ENCODE measurements at places on chromosomes 6 and 20.

DNA sequence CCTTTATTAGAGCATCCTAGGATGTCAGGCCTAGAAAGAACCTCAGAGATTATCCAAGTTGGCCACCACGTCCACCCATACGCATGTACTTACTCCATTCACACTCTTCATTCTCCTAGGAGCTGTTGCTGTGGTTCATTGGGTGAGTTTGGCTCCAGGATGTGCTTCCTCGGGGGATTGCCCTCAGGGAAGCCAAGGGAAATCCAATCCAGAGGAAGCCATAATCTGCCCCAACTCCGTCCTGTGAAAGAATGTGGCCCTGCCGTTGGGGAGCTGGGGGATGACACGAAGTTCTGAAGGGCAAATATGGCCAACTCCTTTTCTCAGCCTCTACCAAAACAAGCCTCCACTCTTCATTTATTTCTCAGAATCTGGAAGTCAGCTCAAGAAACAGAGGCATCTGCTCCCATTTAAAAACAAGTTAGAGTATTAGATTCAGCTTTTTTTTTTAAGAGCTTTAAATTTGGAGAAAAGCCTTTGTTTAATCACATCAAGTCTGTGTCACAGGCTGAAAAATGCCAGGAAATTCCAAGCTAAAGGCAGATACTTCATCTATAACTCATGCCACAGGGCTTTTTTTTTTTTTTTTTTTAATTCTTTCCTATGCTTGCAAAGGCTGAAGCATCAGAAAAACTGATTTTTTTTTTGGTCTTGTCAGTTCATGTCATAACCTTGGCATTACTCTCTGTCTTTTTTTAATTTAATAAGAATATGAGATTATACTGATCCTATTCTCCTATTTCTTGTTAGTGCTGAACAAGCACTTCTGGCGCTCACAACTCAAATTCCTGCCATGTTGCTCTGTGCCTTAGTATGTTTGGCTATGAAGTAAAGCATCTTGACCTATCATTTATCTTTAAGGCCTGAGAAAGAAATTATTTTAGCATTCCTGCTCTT is 480.9 kb upstream of the MARCKS start:
- no peak for DNase-seq

DNA sequence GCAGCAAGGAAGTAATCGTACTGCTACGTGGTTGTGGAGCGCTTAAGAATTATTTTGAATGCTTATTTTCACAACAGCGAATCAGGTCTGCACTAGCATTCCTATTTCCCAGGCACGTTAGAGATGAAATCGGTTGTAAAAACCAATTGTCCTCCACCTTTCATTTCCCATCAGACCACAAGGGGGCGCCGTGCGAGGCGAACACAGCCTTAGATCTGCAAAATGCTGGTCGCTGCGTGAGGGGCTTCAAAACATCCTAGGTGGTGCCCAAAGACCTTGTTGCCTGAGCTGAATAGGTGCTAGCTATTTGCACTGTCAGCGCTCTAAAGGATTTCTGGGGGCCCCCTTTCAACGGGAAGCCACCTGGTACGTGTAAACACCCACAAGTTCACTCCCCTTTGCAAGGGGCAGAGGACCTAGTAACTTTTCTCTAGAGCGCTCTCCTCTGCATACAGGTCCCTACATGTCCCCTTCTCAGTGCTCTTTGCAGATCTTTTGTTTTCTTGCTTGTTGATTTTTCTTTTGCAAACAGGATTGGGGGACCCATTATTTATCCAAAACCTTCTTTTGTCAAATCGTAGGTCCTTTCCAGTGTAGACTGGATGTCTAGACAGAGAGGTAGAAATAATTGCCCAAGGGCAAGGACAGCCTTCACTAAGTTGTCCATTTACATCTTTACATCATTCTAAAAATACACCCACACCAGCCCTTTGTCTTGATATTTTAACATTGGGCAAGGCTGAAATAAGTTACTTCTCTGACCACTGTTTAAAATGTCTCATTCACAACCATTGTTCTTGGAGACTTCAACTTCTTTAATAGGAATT is 59.8 kb downstream of the NEDD9 start:
- peak; percentile 86 for DNase-seq

DNA sequence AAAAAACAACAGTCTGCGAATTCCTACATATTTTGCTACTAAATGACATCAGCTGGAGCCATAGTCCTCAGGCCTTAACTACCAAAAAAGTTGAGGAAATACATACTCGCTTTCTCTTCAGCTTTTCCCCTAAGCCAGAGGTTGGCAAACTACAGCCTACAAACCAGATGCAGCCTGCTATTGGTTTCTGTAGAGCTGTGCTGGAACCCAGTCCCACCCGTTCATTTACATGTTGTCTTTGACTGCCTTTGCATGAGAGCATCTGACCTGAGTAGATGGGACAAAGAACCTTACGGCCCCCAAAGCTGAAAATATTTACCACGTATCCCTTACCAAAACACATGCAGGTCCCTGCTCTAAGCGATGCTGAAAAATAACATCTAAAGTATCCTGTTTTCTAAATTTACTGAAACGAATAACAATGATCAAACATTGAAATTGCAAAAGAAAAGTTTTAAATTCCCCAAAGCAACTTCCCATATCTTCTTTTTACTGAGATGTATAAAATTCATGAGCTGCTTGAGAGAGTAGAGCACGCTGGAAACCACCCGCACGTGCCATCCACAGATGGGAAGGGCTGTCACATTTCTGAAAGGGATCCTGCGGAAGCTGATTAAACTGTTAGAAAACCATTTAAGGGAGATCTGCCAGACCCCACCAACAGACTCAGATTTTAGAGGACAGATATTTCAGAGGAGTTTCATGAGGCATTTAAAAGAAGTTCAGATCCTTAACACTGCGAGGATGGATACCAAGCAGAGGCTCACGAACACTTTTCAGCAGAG is 124.1 kb downstream of the PRKN start:
- DNase-seq: no peak

DNA sequence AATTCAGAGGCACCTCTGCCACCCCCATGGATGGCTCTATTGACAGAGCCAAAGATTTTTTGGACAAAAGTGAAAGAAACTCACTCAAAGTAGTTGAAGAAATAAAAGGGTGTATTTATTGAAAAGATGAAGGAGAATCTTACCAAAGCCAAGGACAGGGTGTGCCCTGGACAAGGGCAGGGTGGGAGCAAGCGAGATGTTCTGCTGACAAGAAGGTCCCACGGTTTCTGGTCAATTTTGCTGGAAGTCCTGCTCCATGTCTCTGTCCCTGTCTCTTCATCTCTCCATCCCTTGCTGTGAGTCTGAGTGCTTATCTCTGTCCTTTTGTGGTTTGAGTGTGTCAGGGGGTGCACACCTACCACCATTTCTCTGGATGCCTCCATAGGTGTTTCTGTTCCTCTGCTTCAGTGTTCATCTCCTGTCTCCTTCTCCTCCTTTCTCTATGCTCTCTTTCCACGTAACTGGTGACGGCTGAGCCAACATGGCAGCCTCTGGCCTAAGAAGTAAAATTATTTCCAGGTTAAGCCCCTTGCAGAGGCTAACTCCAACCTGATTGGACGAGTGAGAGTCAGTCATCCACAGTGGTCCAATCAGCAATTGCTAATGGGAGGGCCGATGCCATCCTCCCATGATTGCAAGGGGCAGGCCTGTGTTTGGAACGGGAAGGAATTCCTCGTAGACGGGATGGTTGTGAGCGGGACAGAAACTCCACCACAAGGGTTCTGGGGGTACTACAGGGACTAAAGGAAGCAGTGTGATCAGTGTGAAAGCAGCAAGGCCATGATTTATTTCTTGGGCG is 502.1 kb upstream of the CDH4 start:
- no peak for DNase-seq

GRCh38 chr6:21505574-21505990 is 88.0 kb upstream of the SOX4 start:
- no peak for DNase-seq

DNA sequence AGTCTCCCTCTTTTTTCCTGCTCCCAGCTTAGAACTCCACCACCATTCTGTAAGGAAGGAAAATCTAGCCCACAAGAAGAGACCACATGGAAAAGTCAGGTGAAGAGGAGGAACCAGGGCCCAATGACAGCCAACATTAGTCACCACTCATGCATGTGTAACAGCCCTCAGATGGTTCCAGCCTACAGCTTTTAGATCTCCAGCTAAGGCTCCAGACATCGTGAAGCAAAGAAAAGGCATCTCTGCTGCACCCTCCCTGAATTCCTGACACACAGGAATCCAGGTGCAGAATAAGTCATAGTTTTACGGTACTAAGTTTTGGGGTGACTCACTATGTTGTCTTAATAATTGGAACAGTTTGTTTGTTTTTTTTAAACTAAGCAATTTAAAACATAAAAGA is 25.5 kb downstream of the DCDC2 start:
- no peak for DNase-seq

GRCh38 chr20:41510847-41511450 is 107.2 kb downstream of the CHD6 start:
- no peak for DNase-seq

DNA sequence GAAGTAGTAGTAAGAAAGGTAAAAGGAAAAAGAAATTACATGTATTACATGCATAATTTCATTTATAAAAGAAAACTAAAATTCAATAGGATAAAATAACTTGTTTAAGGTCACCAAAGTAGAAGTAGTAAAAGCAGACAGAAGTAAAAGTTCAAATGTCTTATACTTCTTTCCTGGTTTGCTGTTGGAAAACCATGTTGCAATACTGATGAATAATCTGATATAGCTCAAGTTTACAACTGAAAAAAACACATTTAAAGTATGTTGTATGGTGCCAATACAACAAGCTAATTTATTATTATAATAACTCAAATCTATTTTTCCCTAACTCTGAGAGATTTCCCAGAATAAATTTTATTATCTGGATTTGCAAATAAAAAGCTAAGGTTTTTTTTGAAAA is 78.3 kb downstream of the PHIP start:
- no peak for DNase-seq

- DNase-seq: no peak
Measured at GRCh38 chr6:126444659-126445273, 104.9 kb downstream of the CENPW start.

DNA sequence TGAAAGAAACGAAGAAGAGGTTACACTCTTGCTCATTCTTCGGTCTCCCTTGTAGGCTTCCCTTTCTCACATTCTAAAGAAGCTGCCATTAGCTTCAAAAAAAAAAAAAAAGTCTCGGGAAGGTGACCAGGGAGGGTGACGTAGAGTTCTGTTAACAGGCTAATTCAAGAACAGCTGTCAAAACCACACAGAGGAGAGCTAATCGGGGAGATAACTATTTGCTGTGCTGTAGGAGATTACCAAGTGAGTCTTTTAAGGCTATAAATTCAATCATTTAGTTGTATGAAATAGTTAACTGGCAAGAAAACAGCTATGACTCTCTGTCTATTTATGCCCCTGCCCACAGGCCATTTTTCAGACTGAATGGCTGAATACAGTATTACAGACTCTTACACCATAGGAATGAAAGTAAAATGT is 256.8 kb downstream of the SYNE1 start:
- no peak for DNase-seq

- no peak for DNase-seq
Measured at GRCh38 chr6:151434369-151434768, 17.6 kb downstream of the RMND1 start.

- no peak for DNase-seq
Measured at GRCh38 chr6:113067612-113068275, 720.6 kb downstream of the RFPL4B start.

- no peak for DNase-seq
Measured at GRCh38 chr6:32519118-32519909, 10.8 kb downstream of the HLA-DRB5 start.

GRCh38 chr20:33359399-33360261 is 41.7 kb downstream of the CDK5RAP1 start:
- no peak for DNase-seq

DNA sequence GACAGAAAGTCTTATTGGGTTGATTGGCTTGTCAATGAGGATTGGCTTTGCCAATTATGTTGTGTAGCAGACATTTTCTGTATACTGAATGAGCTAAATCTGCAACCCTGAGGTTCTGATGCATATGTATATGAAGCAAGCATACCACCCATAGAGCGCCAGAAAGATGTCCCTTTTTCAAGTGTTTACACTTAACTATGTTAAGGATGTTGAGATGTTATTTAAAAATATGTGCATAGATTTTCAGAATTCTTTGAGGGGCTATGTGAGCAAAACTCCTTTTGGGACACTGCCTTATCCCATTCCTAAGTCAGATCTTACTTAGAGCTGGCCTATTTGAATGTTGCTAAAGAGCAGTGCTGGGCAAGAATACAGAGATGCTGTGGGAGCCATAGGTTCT is 1.9 kb downstream of the AIG1 start:
- DNase-seq: no peak

DNA sequence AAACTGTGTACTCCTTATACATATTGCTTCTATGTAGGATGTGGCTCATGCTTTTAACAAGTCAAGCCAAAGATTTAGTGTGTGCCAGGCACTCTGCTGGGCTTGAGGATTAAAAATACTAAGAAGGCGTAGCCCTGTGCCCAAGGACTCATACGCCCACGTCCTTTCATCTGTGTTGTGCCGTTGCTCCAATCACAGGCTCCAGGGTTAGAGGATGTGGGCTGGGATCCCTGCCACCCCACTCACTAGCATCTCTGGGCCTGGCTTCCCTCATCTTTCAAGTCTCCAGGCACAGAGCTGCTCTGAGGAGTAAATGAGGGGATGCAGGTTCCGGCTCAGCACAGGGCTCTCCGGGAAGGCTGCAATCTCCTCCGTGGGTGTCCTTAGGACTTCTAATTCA is 214.2 kb downstream of the SYNDIG1 start:
- peak; percentile 12 for DNase-seq

- DNase-seq: peak; percentile 84
Measured at GRCh38 chr6:148464319-148465010, 121.8 kb downstream of the SASH1 start.

DNA sequence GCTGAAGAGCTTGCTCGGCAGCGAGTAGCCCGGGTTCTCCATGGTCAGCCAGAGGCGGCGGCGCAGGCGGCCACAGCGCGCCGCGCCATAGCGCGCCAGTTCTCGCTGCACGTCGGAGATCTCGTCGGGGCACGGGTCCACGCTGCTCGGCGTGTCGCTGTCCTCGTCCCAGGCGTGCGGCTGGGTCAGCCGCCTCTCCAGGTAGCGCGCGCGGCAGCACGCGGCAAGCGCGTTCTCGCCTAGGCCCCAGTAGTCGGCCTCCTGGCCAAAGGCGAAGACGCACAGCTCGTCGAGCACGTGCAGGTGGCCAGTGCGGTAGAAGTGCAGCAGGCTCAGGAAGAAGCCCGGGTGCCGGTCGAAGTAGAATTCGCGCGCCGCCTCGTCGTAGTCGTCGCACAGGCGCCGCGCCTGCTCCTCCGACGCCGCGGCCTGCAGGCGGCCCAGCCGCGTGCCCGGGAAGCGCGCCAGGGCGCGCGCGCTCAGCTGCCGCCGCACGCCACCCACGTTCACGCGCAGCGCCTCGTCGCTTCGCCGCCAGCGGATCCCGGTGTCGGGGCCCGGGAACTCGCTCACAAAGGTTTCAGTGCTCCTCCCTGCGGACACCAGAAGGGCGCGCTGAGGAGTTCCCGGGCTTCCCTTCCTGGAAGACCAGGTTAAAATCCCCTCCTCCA is 2.7 kb downstream of the KCNS1 start:
- DNase-seq: no peak

DNA sequence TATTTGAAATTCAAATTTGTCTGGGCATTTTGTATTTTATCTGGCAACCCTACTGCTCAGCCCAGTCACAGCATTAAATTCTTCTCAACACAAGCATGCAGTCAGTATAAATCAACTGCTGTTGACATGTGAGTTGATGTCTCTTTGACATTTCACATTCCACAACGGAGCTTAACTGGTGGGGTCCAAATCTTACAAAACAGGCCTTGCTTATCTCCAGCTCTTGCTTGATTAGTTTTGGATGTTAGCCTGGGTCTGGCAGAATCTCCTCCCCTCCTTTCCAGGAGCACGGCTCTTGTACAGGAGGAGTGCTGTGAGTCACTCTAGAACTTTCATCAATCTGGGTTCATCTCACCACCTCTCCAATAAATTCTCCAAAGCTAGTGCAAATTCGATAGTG is 80.8 kb upstream of the PHACTR1 start:
- no peak for DNase-seq

Data from sciatic nerve (tissue), 2 donors.